Activated CD4-positive, alpha-beta T cell treated with anti-CD3 and anti-CD28 coated beads, Interleukin-2, amount 10 ng/mL, durations not matched to agents 24 days and 14 days (primary cell): ENCODE measurements at places on chromosomes 2 and 18.

GRCh38 chr2:96875498-96876268, 5.8 kb upstream of the SEMA4C start:
- no peak for DNase-seq

- DNase-seq, result no peak
Observed at GRCh38 chr2:27241761-27242613, 20.9 kb downstream of the SLC30A3 start.

DNA sequence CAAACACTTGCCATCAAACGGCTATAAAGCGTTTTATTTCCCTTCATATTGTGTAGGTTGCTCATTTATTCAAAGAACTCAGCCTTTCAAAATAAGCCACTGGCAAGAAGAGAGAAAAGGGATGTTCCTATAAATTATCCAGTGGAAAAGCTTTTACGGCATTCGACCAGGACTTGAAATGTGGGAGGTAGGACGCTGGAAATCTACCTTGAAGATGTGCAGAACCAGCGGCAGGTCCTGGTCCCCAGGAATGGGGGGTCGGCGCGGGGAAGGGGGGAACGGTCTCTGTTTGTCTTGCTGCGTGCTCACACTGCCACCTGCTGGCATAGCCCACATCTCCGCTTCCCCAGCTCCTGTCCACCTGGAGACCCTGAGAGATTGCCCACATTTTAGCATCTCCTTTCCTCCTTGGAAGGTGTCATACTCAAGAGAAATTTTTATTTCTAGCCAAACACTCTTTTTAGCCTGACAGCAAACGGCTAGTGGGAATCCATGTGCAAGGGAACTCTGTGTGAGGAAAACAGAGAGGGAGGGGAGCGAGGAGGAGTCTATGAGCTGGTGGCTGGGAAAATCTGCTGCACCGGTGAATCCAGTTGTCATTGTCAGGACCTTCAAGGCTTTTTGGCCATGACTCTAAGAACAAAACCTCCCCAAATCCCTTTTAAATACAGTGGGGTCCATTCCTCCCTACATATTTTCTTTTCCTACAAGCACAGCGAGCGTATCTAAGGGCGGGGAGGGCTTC, 349.0 kb upstream of the PKDCC start:
- no peak for DNase-seq

GRCh38 chr2:96924775-96925747, 55.2 kb upstream of the SEMA4C start:
- DNase-seq, result peak; percentile 73

DNA sequence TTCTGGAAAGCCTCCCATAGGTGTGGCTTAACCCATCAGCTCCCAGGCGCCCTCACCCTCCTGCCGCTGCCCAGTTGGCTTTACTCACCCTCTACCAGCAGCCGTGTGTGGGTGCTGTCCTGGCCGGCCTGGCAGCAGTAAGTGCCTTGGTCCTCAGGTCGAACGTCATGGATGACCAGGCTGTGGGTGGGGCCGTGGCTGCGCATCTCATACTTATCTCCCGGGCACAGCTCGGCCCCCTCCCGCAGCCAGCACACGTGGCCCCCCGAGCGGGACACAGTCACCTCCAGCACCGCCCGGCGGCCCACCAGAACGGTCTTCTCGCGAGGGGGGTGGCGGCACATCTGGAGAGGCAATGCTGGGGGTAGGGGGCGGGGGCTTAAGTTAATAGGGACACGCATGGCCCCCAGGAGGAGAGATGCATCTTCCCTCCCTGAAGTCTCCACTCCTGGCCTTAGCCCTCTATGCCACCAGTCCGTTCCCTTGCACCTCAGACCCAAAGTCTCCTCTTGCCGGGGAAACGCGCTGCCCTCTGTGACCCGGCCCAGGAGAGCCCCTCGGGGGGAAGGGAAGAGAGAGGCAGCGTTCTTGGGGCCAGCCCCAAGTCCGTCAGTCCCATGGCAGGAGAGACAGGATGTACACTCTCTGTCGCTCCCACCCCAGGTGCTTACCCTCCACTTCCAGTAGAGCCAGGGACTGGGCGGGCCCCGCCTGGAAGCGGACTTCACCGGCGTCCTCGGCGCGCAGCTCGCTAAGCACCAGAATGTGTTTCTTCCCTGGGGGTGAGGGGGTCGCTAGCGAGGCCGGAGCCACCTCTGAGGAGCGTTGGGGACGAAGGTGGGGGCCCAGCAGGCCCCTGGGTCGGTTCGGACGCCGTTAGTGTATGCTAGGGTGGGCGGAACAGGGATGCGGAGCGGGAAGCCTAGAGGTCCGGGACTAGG, 7.9 kb downstream of the TMEM198 start:
- no peak for DNase-seq

GRCh38 chr18:13493079-13493478, 233.3 kb downstream of the FAM210A start:
- no peak for DNase-seq

DNA sequence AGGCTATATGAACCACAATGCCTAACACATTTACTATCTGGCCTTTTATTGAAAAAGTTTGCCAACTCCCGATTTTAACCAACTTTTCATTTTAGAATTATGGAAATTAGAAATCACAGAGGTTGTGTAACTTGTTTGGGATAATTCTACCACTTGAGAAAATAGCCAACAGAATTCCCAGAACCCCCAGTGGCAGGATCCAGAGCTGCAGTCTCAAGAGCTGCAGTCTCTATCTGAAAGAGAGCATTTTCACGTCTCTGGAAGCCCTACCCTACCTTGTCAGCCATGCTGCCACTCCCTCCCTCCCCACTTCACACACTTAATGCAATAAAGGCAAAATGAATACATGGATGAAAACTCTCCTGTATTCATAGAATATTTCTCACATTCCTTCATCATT, 23.4 kb upstream of the TSPYL6 start:
- DNase-seq, result no peak

- no peak for DNase-seq
Observed at GRCh38 chr2:9972621-9973479, 21.4 kb downstream of the GRHL1 start.

GRCh38 chr2:42030200-42030759, 17.5 kb upstream of the PKDCC start:
- no peak for DNase-seq

- DNase-seq, result no peak
Observed at GRCh38 chr2:131724019-131724418, 196.3 kb downstream of the CCDC74A start.

- DNase-seq, result no peak
Observed at GRCh38 chr2:207045531-207045930, 106.2 kb downstream of the CPO start.

GRCh38 chr2:219430633-219431615, 3.7 kb upstream of the SPEG start:
- no peak for DNase-seq

DNA sequence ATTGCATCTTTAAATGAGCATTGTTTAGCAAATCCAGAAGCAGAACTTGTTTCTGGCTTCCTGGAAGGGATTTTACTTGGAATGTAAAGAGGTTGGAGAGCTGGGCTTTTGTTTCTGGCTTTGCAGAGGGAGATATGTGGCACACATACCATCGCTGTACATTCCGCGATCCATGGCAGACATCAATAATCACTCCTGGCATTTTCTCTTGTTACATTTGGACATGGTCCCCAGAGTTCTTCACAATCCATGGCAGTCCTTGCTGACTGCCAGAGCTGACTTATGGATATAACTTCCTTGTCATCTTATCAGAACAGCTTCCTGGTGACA, 445.6 kb upstream of the SPRED2 start:
- DNase-seq, result no peak

DNA sequence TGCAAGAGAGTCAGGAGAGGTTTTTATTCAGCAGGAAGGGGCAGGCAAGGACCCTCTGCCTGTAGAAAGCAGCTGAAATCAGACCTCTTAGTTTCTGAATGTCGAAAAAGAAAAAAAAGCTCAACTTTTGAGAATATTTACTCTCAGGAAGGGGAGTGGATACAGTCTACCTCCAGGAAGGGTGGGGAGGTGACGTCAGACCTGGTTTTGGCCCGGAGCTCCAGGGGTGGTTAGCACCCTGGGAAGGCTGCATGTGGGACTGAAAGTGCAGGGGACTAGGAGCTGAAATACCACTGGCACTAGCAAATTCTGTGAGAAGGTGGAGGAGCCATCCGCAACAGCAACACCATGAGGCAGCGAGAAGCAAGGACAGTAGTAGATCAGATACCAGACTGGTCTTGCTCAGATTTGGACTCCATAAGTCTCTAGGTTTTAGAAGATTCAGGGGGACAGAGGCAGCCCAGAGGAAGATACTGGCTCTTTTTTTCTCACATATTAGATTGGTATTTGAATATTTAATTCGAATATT, 19.8 kb downstream of the MC2R start:
- DNase-seq, result no peak

- no peak for DNase-seq
Observed at GRCh38 chr2:159450180-159450579, 163.7 kb upstream of the WDSUB1 start.

DNA sequence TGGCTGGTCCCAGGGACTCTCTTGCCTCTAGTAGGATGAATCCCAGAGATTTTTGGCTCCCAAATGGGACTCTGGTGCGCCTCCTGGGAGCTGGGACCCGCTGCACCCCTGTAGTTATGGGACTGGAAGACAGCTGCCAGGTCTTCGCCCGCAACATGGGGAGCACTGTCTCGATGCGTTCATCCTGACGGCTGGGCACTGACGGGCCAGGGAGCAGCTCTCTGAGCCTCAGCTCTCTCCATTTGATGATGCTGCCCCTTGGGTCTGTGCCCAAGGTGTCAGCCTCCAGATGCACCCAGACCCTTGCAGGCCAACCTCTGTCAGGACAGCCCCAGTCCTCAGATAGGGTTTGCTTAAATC, 9.3 kb upstream of the ARMC9 start:
- no peak for DNase-seq

- no peak for DNase-seq
Observed at GRCh38 chr2:18133310-18133709, 254.8 kb downstream of the KCNS3 start.

DNA sequence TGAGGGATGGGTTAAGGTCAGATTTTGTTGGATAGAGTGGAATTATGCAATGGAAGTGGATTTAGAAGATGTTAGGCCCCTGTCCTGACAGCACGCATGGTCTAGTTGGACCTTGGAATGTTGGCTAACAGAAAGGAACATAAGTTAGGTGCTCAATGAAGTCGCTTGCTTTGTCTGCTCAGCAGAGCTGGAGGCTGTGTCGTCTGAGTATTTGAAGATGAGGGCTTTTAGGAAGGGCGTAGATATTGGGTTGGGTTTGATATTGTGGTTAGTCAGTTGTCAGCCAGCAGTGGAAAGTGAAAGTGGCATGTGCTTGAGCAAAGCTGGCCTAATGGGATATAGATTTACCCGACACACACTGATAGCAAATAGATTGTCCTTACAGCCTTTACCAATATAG, 239.3 kb downstream of the PRKCE start:
- DNase-seq, result peak; percentile 71

- no peak for DNase-seq
Observed at GRCh38 chr2:82591718-82592117, 1867.4 kb downstream of the SUCLG1 start.

GRCh38 chr18:4074647-4075046, 380.5 kb downstream of the DLGAP1 start:
- no peak for DNase-seq

DNA sequence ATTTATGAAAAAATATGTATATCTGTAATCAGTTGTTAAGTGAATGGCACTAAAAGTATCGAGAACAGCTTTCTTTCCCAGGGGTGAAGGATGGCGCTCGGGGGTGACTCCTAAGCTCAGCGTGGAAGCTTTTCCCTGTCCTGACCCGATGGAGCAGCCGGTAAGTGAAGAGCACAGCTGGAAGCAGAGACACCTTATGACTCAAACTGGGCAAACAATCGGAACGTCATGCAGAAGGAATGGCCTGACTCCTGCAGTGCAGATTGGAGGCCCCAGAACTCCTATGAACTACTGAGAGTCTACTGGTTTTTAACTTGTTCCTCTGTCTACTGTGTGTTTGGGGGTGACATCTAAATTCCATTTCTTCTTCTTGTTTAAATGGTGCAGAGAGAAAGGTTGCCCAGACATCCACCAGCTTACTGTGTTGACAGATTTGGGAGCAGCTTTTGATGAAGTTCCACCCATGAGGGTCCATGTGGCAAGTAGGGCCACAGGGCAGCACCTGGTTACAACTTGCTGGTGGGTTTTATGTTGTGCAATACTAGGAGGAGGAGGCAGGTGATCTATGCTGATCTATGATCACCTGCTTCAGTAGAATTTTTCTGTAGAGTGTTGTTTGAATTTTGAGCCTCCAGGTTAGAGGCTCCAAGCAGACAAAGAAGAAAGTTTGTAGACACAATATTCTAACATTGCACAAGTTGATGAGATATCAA, 52.8 kb upstream of the TMEM182 start:
- no peak for DNase-seq

DNA sequence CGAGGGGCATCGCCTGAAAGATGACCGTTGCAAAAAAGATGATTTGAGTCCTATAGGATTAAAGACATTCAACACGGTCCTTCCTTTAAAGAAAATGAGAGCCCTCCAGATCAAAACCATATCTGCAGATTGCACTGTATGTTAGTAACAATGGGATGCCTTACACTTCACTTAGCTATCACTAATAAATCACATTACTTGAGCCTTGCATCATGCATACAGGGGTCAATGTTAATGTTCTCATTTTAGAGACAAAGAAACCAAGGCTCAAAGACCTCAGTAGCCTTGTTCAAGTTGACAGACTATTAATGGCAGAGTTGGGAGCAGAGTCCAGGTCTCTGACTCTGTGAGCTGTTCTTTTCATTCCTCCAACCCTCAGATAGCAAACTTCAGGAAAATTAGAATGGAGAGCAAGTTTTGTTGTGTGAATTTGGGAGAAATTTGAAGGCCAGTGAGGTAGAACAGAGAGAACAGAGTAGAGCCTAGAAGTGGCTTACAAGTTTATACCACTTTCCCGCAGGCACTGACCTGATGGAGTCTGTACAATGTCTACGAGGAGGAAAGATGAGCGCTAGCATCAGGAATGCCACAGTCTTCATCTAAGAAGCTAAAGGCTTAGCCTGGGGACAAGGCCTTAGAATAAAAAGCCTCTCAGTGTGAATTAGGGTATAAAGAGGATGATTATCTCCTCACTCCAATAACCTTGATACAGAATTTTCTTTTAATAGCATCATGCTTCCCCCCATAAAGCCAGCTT, 48.3 kb downstream of the TRIB2 start:
- DNase-seq, result no peak

- DNase-seq, result no peak
Observed at GRCh38 chr2:174768557-174768956, 4.3 kb upstream of the CHRNA1 start.

DNA sequence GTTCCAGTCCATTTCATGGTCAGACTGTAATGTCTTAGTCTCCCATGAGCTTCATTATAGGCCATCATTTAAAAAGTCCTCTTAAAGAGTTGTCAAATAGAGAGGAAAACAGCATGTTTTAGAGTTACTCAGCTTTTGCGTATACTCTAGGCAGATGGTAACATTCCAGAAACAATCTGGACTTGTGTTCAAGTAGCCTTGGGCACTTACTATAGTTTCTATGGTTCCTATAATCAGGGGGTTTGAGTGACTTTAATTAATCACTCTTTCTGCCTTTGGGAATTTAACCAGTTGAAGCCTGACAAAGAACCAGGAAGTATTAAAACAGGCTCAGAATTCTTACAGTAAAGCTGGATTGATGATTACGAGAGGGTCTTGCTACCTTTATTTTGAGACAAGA, 42.1 kb upstream of the SCN7A start:
- no peak for DNase-seq
